ENCODE measurements at places on chromosomes 3 and 15.
A peak's percentile ranks its signal among the peaks of the same experiment; 100 is the strongest.

DNA sequence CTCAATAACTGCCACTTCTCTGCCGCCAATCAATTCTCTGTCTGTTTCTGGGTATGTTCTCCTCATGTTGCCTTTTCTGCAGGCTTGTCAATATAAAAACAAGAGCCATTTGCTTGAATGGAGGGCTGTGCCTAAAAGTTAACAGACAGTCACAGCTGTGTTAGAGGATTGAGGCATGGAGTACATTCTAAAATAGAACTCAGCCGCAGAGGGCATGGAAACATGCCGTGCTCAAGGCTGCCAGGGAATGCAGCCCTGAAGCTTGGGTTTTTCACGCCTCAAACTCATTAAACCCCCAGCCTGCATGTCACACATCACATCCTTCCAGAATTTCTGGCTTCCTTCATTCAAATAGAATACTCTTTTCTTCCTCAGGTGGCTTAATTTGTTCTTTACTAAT is 166.6 kb downstream of the TPRG1 start:
- no peak for DNase-seq

- no peak for DNase-seq
These were observed 110.0 kb downstream of the DGKG start for GRCh38 chr3:186251948-186252619.

GRCh38 chr15:59917504-59918157 is 86.5 kb upstream of the FOXB1 start:
- peak; percentile 24 for DNase-seq

- no peak for DNase-seq
These were observed 491.6 kb upstream of the TPRG1 start for GRCh38 chr3:188680189-188680588.

- no peak for DNase-seq
These were observed 557.2 kb downstream of the EPHB1 start for GRCh38 chr3:135352213-135352612.

DNA sequence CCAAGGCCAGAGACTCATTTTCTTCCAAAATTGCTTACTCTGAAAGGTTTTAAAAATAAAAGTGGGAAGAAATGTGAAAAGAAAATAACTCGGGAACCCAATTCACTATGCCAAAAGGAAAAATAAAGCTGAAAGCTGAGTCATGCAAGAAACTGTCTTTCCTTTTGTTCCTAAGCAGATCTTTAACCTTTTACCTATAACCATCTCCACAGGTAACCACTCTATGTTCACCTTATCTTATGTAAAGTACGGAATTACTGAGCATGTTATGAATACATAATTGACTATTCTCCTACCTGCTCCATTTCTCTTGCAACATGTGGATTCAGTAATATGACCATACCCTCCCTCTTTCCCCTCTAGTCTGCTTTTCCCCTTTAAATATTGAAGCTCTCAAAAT is 62.0 kb downstream of the MINDY4B start:
- no peak for DNase-seq

DNA sequence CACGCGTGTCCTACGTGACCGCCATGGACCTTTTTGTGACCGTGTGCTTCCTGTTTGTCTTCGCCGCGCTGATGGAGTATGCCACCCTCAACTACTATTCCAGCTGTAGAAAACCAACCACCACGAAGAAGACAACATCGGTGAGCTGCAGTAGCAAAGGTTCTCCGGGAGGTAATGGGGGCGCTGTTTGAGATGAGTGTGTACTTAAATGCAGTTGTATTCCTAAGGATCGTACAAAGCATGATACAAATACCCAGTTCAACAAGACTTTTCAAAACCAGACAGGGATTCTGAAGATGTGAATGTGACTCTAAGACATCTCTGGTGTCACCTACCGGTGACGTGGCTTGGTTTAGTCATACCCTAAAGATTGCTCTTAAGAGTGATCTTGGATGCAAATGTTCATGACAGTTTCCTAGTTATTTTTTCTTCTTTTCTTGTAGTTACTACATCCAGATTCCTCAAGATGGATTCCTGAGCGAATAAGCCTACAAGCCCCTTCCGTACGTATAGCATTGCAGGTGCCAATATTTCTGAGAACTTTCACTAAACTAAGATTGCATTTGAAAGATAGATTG is 556.6 kb downstream of the GABRG3 start:
- no peak for DNase-seq

GRCh38 chr3:65449841-65450428 is 588.8 kb downstream of the MAGI1 start:
- DNase-seq: no peak

- no peak for DNase-seq
These were observed 87.6 kb downstream of the PDCD6IP start for GRCh38 chr3:33886015-33886414.

GRCh38 chr3:68447885-68448284 is 484.5 kb downstream of the TAFA4 start:
- DNase-seq: no peak

DNA sequence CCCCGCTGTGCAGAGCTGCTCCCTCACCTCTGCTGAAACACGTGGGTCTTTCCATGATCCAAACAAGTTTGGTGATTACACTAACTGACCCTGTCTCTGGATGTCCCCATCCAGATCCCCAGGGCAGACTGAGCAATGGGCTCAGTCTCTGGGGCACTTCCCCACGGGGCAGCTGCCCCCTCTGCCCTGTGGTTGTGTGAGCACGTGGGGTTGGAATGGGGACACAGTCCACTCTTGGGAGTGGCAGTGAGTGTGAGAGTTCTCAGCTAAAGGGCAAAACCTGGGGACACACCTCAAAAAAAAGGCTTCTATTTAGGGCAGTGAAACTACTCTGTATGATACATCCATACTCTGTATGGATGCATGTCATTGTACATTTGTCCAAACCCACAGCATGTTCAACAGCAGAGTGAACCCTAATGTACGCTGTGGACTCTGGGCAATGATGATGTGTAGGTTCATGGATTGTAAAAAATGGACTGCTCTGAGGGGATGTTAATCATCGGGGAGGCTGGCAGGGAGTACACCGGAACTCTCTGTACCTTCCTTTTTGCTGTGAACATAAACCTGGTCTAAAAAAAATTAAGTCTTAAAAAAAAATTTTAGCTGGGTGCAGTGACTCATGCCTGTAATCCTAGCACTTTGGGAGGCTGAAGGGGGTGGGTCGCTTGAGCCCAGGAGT is 49.9 kb upstream of the BLM start:
- DNase-seq: no peak

GRCh38 chr3:70096376-70097066 is 97.0 kb downstream of the SAMMSON start:
- DNase-seq: no peak

DNA sequence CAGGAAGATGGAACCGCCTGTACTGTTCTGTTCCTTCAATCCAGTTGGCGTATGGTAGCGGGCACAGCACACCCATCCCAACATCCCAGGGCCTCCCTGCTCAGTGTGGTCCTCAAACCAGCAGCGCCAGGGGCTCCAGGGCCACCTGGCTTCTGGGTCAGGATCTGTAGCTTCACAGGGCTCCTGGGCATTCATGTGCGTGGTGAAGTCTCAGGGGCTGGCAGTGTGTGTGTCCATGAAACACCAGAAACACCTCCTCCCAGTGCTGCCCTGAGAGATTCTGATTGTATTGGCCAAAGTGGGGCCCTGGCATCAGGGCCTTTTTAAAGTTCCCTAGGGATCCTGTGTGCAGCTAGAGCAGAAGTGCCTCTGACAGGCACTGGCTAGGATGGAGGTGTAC is 42.1 kb downstream of the ABTB1 start:
- DNase-seq: no peak

- DNase-seq: no peak
These were observed 67.7 kb downstream of the CERS3 start for GRCh38 chr15:100461049-100461448.

DNA sequence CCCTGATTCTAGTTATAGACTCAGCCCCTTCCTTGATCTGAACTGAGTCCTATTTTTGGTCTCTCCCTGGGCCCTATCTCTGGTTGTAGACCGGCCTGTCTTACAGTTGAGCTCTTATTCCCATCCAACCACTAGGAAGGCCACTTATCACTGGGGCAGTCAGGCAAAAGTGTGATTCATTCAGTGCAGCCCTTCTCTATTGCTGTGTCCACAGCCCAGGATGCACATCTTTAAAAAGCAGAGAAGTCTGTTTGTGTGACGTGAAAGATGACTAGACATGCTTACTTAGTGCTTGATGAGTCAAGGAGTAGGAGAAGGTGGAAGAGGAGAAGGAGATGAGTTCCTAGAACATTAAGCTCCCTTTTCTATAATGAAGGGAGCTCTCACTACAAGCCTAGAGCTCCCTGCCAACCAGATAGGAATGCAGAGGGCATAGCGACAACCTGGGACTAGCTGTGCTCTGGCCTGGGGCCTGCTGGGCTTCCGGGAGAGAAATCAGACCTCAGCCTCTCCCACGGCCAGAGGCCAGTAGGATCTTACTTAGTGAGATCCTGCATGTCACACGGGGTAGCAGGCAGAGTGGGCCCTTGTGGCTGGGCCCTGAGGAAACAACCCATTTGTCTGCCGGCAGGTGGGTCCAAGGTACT is 25.7 kb downstream of the INSYN1 start:
- DNase-seq: no peak

GRCh38 chr15:27743638-27744037 is 355.5 kb downstream of the OCA2 start:
- DNase-seq: no peak

DNA sequence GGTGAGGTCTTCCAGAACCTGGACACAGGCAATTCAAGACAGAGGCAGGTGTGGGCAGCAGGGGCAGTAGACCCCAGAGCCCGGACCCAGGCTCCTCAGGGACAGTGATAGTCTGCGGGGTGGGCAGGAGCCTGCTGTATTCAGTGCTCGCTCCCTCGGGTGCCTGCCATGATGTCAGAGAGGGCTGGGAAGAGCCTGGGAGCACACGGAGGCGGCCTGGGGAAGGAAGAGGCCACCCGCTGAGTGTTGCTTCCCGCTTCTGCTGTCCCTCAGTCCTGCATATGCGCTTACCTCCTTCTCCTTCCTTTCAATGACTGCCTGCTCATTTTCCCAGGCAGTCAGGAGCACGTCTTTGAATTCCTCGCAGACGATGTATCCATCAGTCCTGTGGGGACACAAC is 22.8 kb downstream of the TMEM43 start:
- DNase-seq: no peak

DNA sequence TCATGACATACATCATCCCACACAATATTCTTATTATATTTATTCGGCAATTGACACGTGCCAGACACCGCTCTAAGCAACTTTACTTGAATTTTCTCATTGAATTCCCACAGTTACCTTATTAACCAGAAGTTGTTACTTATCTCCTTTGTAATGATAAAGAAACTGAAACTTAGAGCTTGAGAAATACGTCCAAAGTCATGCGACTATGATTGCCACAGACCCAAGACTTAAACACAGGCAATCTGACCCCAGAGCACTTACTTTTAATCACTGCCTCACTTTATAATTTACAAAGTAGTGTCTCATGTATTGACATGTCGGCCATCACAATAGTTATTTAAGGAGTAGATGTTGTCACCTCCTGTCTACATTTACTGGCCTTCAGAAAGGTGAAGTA is 64.7 kb downstream of the ATP13A4 start:
- DNase-seq: no peak

DNA sequence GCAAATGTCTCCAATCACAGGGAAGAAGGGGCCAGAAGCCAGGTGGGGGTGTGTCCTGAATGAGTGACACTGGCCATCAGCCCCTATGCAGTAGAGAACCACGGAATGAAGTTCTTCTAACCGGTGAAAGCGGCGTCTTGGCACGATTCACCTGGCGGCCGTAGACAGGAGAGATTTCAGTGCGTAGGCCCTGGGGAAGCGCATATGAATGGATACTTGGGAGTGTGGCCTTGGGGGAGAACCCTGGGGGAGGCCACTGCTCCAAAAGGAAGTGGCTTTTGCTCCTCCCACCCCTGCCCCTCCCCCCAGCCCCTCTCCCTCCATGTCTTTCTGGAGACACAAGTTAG is 43.6 kb downstream of the RBPMS2 start:
- DNase-seq: no peak

GRCh38 chr15:73747847-73748590 is 5.1 kb downstream of the INSYN1 start:
- DNase-seq: no peak

GRCh38 chr3:124788254-124788745 is 58.0 kb downstream of the UMPS start:
- no peak for DNase-seq

- DNase-seq: no peak
These were observed 45.3 kb downstream of the ZPLD1 start for GRCh38 chr3:102480139-102480538.

- no peak for DNase-seq
These were observed 16.7 kb downstream of the C2CD4A start for GRCh38 chr15:62083194-62084154.

DNA sequence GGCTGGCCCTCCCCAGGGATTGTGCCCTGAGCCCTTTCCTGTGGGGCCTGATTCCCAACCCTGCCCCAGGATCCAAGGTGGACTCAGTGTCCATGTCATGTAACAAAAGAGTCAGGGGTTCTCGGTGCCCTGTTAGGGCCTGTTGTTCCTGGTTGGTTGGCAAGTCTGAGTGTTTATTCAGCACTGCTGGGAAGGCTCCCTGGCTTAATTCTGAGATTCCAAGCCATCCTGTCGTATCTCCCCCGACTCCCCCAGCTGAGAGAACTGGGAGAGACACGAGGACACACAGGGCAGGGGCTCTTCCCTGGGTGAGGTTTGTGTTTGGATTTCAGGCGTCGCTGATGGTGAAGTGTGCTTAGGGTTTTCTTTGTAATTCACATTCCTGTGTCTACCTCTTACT is 78.3 kb downstream of the EEFSEC start:
- DNase-seq: no peak

- no peak for DNase-seq
These were observed 106.6 kb upstream of the SLC6A6 start for GRCh38 chr3:14295801-14296200.

- DNase-seq: peak; percentile 34
These were observed 399.6 kb downstream of the LPP start for GRCh38 chr3:188553569-188553968.

All from SK-N-DZ (cell line).